T-helper 1 cell (primary cell): ENCODE measurements at places on chromosomes 3 and 15.

- no peak for DNase-seq
These were observed 764.8 kb upstream of the CADM2 start for GRCh38 chr3:84194029-84194428.

- DNase-seq, result no peak
These were observed 60.8 kb downstream of the ATP13A5 start for GRCh38 chr3:193317682-193318300.

GRCh38 chr3:40152482-40153133 is 156.9 kb upstream of the EIF1B start:
- DNase-seq, result no peak

GRCh38 chr3:134640872-134641470 is 9.9 kb downstream of the KY start:
- no peak for DNase-seq

DNA sequence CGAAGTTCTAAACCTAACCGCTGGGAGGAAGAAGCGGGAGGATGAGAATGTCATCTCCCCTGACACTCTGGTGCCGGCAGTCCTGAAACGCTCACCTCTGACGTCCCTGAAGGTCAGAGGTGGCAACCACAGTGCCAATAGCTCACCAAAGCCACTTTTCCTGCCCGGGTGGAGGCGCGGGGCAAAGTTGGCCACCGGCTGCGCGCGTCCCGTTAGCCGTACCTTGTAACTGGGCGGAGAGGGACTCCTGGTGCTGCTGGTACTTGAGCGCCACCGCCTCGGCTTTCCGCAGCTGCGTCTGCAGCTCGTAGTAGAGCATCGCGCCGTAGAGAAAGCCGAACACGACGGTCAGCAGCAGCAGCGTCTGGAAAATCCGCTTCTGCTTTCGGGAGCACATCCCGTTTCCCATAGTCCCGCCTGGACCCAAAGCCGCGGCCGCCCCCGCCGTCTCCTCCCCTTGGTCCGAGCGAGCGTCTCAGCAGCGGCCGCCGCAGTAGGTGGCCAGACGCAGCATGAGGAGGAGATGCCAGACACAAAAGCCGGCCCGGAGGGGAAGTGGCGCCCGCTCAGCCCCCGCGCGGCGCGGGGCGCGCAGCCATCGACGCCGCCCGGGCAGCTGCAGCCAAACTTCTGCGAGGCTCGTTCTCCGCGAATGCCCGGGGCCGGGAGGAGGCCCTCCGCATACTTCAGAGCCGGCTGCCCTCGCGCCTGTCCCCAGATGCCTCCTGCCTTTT is 680 bp downstream of the GOLIM4 start:
- no peak for DNase-seq

- DNase-seq, result no peak
These were observed 25.8 kb downstream of the GREM1 start for GRCh38 chr15:32743411-32744140.

DNA sequence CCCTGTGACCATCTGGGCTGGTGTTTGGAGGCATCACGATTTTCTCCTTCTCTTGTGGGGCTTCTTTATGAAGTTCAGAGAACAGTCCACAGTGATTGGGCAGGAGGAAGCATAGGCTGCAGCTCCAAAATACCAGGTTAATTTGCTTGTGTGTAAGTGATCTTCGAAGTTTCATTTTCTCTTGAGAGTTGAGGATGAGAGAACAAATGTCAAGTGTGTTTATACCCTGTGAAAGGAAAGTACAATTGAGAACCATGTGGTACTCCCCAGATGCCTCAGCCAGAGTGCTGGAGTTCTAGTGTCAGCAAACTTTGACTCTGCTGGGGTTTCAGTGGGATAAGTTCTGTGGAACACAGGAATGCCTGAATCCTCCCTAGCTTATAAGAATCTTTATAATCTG is 357.1 kb upstream of the CFAP20DC start:
- DNase-seq, result no peak

DNA sequence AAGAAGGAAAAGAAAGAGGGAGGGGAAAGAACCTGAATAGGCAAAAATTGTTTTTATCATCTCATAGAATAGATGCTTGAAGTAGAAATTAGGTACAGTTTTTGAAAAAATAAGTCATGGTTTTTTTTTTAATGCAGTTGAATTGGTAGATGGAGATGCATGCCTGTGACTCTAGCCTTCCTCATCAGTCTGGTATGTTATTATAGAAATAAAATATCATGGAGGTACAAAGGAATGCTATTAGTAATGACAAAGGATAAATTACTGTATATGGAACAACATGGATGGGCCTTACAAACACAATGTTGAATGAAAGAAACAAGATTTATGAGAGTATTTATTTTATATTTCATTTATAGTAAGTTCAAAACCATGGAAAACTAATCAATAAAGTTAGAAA is 162.4 kb upstream of the GALNT15 start:
- DNase-seq, result no peak

GRCh38 chr3:78703944-78704343 is 1063.9 kb downstream of the ROBO1 start:
- no peak for DNase-seq

GRCh38 chr15:42053010-42053409 is 32.2 kb upstream of the PLA2G4E start:
- no peak for DNase-seq

GRCh38 chr3:10187290-10187876 is 22.7 kb downstream of the IRAK2 start:
- DNase-seq, result no peak

GRCh38 chr3:180989291-180990163 is at the start of gene DNAJC19:
Gene DNAJC19, minus strand, starts transcription at chr3:180989736. Its CDS starts 134 bp downstream, at chr3:180989602.
- peak; percentile 89 for DNase-seq

GRCh38 chr3:131591394-131592014 is 88.7 kb upstream of the MRPL3 start:
- no peak for DNase-seq

GRCh38 chr3:133459400-133459799 is 59.5 kb downstream of the BFSP2 start:
- no peak for DNase-seq

DNA sequence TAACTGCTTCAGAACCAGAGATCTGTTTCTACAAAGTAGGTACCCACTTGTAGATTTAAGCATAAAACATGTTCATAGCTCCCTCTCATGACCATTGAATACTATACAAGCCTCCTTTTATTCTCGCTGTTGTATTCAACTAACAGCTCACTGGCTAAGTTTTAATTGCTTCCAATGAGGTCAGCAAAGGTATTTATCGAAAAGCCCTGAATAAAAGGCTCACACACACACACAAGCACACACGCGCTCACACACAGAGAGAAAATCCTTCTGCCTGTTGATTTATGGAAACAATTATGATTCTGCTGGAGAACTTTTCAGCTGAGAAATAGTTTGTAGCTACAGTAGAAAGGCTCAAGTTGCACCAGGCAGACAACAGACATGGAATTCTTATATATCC is at the start of gene FGF7:
Gene FGF7 (plus strand): TSS at position 222 of the 400 bp plus-strand sequence. CDS start 1,056 bp downstream, outside the sequence.
- DNase-seq, result no peak

DNA sequence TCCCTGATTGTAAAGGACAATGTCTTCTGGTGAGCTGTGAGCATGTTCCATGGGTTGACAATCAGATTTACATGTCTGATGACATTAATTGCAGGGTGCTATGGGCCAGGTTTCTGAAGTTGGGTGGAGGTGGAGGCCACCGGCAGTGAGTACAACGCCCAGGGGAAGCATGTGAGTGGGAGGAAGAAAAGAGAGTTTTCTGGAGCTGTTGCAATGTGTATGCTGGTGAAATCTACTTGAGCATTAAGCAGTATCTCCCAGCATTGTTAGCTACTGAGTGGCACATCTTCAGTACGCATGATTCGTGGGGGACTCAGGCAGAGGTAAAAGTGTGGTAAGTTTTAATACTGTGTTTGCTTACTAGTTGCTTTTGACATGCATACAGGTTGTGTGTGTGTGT is 26.6 kb downstream of the TMEM45A start:
- DNase-seq, result no peak

DNA sequence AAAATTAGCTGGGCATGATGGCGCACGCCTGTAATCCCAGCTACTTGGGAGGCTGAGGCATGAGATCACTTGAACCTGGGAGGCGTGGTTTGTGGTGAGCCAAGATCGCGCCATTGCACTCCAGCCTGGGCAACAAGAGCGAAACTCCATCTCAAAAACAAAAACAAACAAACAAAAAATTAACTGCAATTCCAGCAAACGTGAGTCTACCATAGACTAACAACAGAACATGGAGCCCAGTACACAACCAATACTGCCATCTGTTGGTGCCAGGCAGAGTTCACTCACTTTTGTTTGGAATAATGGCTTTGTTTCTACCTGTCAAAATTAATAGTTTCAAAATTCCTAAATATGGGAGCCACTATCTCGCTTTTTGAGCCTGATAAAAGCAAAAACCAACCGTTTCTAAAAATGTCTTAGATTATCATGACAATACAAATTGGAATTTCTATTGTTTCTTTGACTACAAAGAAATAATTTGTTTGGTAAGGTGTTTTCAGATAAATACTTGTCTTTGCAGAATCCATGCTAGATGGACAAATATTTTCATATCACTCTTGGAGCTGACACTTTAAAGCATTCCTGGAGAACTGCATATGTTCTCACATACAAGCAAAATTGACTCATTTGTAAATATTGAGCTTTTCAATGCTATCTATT is 45.0 kb downstream of the GPR176 start:
- DNase-seq, result peak; percentile 15

DNA sequence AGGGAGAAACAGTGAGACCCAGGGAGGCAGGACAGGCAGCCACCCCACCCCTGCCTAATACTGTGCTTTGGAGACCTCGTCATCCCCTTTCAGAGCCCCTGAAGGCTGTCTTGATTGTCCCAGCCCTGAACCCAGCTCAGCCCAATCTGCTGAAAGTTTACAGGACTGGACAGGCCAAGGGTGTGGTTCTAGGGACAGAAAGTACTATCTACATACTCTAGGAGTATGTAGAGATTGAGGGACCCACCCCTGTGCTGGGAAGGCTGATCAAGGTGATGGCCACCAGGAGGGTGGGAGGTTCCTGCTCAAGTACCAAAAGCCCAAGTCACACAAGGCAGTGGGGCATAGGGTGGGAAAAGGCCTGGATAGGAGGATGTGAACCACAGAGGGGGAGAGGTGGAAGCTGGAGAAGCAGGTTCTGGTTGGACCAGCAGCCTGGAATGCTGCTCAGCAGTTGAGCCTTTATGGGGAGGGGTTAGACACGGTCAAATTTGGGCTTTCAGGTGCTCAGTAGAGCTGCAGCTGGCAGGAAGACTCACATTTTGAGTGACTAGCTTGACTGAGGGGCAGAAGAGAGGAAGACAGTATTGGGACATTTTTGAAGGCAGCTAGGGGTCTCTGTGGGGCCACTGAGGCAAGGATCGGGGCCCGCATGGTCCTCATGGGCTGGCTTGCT is 6.7 kb downstream of the NBEAL2 start:
- DNase-seq, result no peak
